ENCODE measurements at places on chromosomes 6 and 20.

- DNase-seq: no peak
Observed at GRCh38 chr6:132819405-132820161, 5.2 kb downstream of the RPS12 start.

DNA sequence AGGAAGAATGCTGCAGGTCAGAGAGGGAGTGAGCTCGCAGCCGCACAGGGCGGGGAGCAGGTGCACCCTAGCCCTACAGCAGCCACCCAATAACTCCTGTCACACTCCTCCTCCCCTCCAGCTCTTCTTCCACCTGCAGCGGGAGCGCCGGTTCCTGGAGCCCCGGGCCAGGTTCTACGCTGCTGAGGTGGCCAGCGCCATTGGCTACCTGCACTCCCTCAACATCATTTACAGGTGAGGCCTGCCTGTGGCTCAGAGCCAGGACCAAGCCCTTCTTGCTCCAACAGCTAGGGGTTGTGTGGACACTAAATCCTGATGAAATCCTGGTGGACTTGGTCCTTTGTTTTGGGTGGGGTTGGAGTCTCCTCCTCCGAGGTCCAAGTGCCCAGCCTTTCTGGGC is 11.7 kb downstream of the SGK2 start:
- no peak for DNase-seq

- DNase-seq: no peak
Observed at GRCh38 chr6:38774929-38775707, 60.0 kb downstream of the DNAH8 start.

GRCh38 chr6:121880831-121881230 is 445.4 kb downstream of the GJA1 start:
- DNase-seq: no peak

GRCh38 chr6:22017272-22017671 is 279.6 kb downstream of the PRL start:
- no peak for DNase-seq

DNA sequence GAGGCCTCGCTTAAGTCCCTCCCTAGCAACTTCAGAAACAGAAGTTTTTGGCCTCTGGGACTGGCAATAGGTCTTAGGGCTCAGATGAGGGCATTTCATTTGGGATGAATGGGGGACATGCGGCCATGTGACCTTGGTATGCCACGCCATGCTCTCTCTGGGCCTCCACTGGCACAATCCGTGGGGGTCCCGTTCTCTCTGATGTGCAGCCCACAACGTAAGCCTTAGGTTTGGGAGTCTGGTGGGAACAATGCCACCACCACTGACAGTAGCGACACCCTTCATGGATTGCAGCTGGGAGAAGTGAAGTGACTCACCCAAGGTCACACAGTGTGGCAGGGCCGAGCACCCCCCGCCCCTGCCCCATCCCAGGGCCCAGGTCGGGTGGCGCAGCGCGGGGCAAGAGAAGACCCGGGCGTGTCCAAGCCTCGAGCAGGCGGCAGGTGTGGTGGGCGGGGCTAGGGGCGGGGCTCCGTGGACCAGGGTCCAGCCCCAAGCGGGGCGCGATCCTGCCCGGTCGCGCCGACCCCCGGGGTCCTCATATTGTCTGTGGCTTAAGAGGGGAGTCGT is 864 bp upstream of the CEBPB start:
- DNase-seq: no peak

Data from SK-N-DZ (cell line).